ENCODE measurements at places on chromosomes 12 and 14.

DNA sequence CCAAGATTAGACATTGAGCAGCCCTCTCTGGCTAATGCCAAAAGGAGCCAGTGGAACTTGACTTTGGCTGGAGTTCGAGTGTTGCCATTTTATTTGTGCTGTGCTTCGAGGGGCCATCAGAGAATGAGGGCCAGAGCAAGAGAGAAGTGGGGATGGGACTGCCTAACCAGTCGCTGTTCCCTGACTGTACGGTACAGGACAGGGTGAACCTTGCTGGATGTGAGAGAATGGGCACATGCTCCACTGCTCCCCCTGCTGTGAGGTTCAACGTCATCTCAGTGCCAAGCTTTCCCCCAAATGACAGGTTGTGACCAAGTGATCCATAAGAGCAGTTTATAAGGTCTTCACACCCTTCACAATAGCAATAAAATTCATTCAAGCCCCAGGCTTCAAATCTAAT is 55.1 kb upstream of the BCL11B start:
- DNase-seq: no peak

GRCh38 chr14:53581504-53581903 is 375.1 kb downstream of the BMP4 start:
- no peak for DNase-seq

DNA sequence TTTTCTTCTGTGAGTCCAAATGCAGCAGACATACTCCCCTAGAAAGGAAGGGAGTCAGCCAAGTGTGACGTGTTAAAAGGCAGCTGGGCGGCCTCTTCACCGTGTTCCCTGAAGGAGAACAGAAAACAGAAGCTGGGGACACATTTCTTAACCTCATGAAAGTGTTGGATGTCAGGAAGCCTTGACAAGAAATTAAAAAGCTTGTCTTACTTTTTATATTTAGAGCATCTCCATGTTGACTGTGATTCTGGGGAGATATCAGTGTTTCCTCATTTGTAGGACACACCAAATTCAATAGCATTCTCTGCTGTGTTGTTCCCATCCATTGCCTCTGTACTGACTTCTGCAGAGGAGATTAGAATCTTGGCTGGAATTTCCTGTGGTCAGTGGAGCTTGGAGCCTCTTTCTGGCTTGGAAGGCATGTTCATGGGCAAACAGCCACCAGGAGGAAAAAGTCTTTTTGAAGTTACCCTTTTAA is 93.7 kb downstream of the RMST start:
- peak; percentile 13 for DNase-seq

GRCh38 chr12:28130625-28131598 is 59.3 kb upstream of the CCDC91 start:
- DNase-seq: no peak

DNA sequence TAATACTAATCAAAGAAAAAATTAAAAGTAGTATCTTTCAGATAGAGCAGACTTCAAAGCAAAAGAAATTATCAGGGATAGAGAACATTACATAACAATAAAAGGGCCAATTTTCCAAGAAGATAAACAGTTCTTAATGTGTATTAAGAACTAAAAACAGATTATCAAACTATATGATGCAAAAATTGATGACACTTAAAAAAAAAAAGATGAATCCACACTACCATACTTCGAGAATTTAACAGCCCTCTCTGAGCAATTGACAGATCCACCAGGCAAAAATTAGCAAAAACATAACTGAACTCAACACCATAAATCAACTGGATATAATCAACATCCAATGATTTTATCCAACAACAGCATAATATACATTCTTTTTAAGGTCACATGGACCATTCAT is 686.5 kb downstream of the LRFN5 start:
- no peak for DNase-seq

All from HuH-7 (cell line).